ENCODE measurements at places on chromosomes 4 and X.

DNA sequence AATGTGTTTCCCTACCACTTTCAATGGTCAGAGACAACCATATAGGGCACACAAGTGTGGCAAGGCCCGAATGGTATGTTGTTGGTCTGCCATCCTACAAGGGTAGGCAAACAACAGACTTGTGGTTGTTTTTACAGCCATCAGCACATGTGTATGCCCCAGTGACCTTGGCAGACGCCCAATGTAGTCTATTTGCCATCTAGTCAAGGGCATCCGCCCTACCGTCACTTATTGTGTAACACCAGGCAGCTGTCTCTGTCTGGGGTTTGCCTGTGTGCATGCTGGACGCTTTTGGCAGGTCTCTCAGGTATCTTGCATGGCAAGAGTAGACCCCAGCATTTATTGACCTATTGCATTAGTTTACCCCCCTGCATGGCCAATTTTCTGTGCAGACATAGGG lies 1145.5 kb upstream of the POU3F4 start:
- no peak for DNase-seq

DNA sequence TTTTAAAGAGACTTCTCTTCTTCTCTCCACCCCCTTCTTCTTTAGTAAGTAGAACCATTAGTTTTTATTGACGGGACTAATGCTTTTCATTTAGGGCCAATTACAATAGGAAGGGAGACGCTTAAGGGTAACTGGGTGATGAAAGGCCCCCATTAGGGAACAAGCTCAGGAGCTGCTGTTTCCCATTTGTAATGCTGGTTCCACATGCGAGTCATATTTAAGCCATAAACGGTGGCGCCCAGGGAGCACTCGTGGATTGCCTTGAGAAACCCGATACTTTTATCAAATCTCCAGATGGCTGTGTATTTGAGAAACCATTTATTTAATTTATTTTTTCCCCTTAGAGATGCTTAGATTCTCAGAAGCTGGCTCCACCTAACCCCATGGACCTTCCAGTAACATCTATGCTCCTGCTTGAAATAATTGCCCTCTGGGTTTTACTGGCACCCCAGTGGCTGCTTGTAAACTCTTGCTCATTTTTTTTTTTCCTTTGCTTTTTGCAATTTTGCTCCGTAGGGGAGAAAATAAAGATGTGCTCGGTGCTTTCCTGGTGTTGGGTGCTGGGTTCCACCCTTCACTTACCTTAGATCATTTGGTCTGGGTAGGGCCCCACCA lies 124.2 kb upstream of the MSX1 start:
- DNase-seq: no peak

GRCh38 chrX:108412783-108413182 lies 25.4 kb downstream of the COL4A6 start:
- no peak for DNase-seq

- no peak for DNase-seq
Observed at GRCh38 chr4:179095585-179096221, 1653.5 kb upstream of the AGA start.

DNA sequence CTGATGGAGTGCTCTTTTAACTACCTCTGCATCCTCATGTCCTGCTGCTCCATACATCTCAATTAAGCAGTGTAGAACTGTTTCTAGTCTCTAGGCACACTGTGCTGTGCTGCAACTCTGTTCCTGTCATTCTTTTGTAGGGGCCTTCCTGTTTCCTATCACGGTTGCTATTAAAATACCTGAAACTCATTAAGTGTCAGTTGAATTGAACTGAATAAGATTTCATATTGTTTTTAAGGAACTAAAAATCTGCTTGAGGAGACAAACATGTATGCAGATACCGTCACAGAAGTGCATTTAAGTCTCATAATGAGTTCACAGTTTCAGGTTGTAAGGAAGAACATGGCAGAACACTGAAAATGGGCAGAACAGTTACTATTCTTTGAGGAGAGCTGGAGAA lies 170.1 kb downstream of the LARP7 start:
- DNase-seq: no peak

DNA sequence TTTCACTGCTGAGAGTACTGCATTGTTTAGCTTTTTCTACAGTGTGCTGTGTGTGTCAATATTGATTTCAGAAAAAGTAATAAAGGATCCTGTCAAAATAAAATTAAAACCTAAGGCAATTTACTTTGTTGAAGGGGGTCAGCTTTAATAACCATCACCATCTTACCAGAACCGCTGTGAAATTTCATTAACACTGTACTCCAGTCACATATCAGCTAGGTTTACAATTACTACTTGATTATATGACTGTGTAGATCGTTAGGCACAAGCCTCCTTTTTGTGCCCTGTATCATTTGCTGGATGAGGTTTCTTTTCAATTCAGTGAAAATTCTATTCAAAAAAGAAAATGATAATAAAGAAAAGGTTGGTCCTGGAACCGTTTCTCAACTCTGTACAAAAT lies 917.2 kb downstream of the CENPC start:
- no peak for DNase-seq

- DNase-seq: no peak
Observed at GRCh38 chr4:173252024-173252935, 81.9 kb downstream of the HMGB2 start.

- DNase-seq: no peak
Observed at GRCh38 chr4:138238521-138239292, 3.4 kb downstream of the SLC7A11 start.

GRCh38 chr4:17613761-17614415 lies 553 bp upstream of the MED28 start:
- DNase-seq: no peak

- DNase-seq: no peak
Observed at GRCh38 chrX:125202591-125203248, 117.0 kb upstream of the TEX13C start.
